Activated naive CD8-positive, alpha-beta T cell treated with anti-CD3 and anti-CD28 coated beads, Interleukin-2, amount 50 U/mL, for 24 hours (primary cell): ENCODE measurements at places on chromosomes 4 and X.

DNA sequence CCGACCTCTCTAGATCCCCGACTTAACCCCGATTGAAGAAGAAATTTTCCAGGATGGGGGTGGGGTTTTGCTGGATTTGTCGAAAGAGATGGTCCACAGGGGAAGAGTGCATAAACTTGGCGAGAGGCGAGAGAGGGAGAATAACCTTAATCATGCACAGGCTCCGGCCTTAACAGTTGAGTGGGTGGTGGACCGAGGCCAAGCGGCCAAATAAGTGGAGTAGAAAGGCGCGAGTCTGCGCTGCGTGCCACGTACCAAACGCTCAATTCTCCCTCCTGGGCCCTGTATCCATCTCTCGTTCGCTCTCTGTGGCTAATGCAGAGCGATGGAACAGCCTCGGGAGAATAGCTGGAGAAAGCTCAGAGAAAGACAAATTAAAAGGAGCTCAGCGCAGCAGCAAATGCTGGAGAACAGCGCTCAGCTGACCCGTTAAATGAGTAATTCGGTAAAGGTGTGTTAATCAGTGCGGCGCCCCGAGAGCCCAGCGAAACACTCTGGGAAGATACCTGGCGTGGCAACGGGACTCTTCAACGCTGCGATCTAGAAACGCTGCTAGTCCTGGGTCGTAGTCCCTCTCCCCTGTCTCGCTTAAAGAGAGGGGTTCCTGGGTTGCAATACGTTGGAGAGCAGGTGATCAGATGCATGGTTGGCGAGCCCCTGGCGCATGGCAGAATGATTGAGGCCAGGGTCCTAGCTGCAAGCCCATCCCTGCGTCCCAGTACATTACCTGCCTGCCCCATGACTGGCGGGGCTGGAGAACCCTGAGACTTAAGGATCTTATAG is 887 bp upstream of the IL1RAPL2 start:
- DNase-seq, result no peak

DNA sequence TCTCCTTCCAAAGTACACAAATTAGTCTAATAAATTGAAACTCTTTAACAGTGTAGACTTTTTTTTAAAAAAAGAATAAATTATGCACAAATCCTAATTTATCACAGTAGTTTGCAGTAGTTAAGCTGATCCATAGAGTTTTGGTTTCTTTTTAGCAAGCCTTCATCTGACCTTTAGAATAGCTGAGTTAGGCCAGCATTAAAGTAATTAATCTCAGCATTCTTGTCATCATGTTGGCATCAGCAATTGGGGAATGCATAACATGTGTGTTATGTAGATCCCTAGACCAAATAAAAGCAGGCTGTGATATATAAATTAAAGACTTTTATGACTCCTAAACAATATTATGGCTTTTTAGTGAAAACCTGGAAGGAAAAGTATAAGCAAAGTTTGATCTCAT is 426.5 kb upstream of the PABPC4L start:
- DNase-seq, result no peak

- DNase-seq, result no peak
These were observed 241.7 kb upstream of the TEX13A start for GRCh38 chrX:105462186-105462585.

GRCh38 chr4:21699446-21699845 is 249.1 kb downstream of the KCNIP4 start:
- no peak for DNase-seq

- peak; percentile 62 for DNase-seq
These were observed at the start of gene GSPT2 for GRCh38 chrX:51743179-51743957. TSS of gene GSPT2 (plus strand) at chrX:51743442. CDS start at chrX:51743627, 185 bp downstream.

DNA sequence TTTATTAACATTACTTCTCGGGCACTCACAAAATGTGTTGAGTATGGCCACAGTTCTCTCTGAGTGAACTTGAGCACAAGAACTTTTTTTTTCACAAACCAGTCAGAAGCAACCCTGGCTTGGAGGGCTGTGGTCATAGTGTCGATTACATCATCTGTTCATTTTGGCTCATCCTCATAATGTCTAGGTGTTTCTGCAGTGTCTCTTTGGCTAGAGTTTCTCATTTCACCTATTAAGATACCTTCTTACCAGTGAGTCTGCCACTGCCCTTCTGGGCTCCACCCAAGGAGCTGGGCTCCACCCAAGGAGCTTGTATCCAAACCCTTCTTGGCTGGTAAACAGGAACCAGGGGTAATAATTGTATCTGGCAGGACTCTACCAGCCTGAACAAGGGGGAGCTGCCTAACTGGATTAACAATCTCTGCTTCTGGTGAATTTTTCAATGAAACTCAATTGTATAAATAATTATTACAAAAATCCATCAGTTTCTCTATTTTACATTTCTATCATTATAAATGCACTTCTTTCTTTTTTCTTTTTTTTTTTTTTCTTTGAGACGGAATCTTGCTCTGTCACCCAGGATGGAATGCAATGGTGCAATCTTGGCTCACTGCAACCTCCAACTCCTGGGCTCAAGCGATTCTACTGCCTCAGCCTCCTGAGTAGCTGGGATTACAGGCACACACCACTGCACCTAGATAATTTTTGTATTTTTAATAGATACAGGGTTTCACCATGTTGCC is 667.7 kb upstream of the SLIT2 start:
- no peak for DNase-seq

DNA sequence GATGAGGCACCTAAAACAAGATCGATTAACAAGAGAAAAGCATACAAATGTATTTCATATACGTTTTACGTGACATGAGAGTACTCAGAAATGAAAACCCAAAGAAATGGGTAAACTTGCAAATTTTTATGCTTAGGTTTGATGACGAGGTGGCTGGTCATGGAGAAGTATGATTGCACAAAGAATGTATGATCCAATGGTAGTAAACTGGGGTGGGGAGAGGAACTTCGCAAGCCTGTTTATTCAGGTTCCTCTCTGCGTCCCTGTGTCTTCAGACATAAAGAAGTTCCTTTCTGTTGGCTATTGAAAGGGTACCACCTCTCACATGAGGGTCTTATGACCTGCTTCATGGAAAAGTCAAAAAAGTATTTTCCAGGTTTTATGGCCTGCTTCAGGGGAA is 309.2 kb downstream of the BCOR start:
- DNase-seq, result no peak

DNA sequence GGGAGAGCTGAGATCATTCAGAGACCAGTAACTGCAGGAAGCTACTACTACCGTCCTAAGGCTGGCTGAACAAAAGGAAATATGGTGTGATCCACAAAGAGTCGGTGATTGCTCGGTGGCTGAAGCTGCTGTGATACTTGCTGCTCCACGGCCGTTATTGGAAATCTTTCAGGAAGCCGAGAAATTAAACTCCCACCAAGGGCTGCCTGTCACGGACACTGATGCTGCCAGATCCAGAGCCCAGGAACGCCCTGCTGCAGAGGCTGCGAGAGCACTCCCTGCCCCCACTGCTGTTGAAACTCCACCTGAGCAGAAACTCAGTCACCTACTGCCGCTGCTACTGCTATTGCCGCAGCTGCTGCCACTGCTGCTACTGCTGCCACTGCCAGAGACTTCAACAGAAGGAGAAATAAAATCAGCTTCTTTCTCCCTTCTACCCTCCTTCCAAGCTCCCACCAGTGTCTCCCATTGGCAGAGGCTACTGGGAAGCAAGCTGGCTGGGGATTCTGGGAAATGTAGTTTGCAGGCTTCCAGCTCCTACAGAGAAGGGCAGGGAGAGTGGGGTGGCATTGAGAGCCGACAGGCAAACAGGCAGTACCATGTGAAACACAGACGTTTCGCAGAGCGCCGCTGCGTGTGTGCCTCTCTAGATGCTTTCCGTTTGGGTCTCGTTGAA is 126.0 kb upstream of the ENPP6 start:
- DNase-seq, result peak; percentile 40

GRCh38 chr4:124135409-124135813 is 577.1 kb downstream of the ANKRD50 start:
- no peak for DNase-seq

- no peak for DNase-seq
These were observed 140.5 kb downstream of the PACRGL start for GRCh38 chr4:20840648-20841190.

- DNase-seq, result no peak
These were observed 77.4 kb downstream of the ANAPC4 start for GRCh38 chr4:25454476-25454875.
